ENCODE measurements at places on chromosomes 3 and 15. TPM values are rescaled to one million over a fixed set of nuclear protein-coding genes. Genes with fewer than 3 reads are reported as not detected.

The CAND2 gene
- 1.9 TPM for total RNA-seq

The RLBP1 gene
- not detected for total RNA-seq

The ATP2B2 gene
- not detected for total RNA-seq

The OXTR gene
- total RNA-seq, result 0.63 TPM

The CCR9 gene
- not detected for total RNA-seq

The DNAH1 gene
- 0.53 TPM for total RNA-seq

The RBP2 gene
- not detected for total RNA-seq

The IL17RD gene
- total RNA-seq, result 1.7 TPM

The CCDC54 gene
- not detected for total RNA-seq

The ZNF148 gene
- total RNA-seq, result 23.5 TPM

The BNC1 gene
- 167 TPM for total RNA-seq

The PCOLCE2 gene
- 3.7 TPM for total RNA-seq

The TRPC1 gene
- total RNA-seq, result 6.2 TPM

The HYAL1 gene
- 3.2 TPM for total RNA-seq

The ABHD17C gene
- 24.8 TPM for total RNA-seq

The GP9 gene
- not detected for total RNA-seq

The ACAN gene
- not detected for total RNA-seq

The ARL14 gene
- 0.44 TPM for total RNA-seq

The CD80 gene
- not detected for total RNA-seq

The GPR62 gene
- total RNA-seq, result not detected

The TGM4 gene
- 1.3 TPM for total RNA-seq

The FBXW12 gene
- not detected for total RNA-seq

The PPIB gene
- 684 TPM for total RNA-seq

The THRB gene
- 3.1 TPM for total RNA-seq

The PPP2R3A gene
- total RNA-seq, result 15.4 TPM

Measured in foreskin keratinocyte (primary cell).